ENCODE measurements at places on chromosomes 3 and 15.

DNA sequence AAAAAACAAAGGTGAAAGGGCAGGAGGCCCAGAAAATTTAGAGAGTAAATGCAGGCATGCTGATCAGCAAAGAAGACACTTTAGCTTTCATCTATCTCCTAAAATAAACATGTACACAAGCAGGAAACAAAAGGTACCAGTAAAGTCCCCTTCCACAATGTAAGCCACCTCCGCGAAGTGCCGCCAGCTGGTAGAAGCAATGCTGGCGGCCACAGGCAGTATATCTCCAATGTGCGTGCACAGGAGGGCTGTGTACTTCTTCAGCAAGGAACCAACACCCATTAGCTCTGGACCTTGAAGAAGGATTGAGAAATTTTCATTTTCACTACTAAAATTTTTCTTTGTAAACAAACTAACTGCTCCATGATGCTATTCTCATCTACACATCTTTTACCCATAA, 75.4 kb downstream of the HERC2 start:
- DNase-seq = no peak

- DNase-seq = no peak
Observed at GRCh38 chr3:171548917-171549316, 88.7 kb upstream of the TNIK start.

GRCh38 chr3:39169712-39170111, 16.3 kb upstream of the CSRNP1 start:
- DNase-seq = no peak

DNA sequence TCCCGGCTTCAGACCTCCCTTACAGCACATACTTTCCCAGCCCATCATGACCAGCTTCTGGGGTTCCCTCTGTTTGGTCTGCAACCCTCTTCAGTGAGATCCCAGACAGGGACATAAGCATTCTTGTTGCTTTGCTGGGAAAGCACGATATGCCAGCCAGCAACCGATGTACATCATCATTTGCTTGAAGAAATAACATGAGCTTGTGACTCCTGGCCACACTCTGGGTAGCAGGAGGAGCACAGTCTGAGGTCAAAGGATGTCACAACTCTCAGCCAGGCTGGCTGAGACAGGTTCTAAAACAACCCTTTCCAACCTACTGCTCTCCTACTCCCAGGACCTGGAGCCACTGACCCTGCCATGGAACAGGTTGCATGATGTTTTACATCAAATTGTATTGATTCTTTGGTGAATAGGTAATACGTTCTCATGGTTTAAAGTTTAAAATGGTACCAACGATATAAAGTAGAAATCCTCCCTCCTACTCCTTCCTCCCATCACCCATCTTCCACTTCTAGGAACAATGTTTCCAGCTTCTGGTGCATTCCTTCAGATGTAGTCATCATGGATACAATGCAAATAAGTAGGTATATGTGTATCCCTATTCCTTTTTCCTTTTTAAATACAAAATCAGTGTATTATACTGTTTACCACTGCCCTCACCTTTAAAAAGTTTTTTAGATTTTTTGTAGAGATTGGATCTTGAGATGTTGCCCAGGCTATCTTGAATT, 190.3 kb downstream of the OPA1 start:
- DNase-seq = no peak

DNA sequence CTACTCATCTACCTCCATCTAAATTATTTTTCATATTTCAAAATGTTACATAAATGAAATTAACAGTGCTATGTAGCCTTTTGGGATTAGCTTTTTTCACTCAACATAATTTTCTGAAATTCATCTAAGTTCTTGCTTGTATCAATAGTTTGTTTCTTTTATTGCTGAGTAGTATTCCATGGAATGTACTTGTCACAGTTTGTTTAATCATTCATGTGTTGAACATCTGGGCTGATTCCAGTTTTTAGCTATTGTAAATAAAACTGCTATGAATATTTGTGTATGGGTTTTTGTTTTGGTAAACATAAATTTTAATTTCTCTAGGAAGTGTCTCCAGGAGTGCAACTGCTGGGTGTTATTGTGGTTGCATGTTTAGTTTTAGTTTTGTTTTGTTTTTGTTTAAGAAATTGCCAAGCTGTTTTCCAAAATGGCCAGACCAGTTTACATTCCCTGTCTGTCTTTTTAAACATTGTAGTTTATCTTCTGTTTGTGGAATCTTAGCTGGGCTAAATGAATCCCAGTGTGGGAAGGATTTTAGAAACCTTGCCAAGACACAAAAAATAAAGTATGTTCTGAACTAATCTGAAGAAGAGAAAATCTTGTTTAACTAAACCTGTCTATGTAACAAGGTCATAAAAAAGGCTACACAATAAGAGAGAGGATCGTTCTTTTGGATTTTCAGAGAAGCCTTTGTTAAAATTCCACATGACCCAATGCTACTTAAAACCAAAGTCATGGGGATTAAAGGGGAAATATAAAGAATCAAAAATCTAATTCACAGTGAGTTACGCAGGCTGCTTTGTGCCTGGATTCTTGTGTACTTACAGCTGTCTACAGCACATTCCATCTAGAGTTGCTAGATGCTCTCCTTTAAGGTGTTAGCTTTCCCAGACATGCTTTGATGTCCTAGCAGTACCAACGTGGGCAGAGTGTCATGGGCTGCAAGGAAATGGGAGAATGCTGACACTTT, 129.2 kb upstream of the SUCLG2 start:
- no peak for DNase-seq

GRCh38 chr3:141147657-141148056, 84.0 kb upstream of the PXYLP1 start:
- DNase-seq = no peak

DNA sequence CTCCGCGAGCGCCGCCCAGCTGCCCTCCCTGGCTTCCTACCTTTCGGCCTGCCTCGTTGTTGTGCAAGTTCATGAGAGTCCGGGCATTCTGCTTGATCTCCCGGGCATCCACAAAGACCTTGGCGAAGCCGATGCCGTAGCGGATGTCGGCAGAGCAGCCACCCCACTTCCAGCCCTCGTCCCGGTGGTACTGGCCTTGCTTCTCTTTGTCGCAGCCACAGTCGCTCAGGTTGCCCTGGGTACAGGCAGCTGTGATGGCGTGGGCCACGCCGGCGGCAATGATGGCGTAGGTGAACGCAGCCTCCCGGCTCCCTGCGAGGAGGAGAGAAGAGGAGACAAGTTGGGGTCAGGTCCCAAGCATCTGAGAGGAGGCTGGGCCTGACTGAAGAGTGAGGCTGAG, 25.4 kb downstream of the WNT7A start:
- DNase-seq = no peak

GRCh38 chr3:157429708-157430107, 6.9 kb upstream of the PTX3 start:
- no peak for DNase-seq

DNA sequence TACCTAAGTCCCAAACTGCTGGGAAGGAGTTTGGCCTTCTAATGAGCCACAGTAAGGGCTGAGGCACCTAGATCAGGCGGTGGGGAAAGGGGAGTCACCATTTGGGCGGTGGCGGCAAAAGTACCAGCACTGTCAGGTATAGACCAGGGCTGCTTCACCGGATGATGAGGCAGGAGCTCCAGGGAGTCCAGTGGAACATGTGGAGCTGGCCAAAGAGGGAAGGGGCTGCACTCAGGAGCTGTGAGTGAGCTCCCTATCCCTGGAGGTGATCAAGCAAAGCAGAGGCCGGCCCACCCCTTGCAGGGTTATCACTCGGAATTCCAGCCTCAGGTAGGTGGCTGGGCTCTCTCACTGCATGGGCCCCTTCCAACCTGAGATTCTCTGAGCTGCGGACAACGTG, 108.4 kb downstream of the SEC22A start:
- no peak for DNase-seq

GRCh38 chr3:52983336-52983807, 62.5 kb downstream of the SFMBT1 start:
- peak; percentile 62 for DNase-seq

DNA sequence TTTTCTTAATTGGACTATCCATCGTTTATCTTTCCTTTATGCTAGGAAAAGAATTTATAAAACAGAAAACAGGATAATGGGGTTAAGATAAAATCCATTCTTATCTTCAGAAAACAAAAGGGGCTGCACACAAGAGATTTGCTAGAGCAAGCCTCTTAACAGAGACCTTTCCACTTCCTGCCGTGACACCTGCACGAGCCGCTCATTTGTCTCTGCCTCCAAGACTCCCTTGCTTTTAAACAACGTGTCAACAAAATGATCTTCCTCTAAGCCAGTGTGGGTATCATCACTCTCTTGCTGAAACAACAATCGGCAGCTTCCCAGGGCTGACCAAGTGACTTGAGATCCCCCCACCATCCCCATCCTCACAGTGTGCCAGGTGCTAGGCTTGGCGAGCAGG, 33.1 kb downstream of the GABRB3 start:
- no peak for DNase-seq

- no peak for DNase-seq
Observed at GRCh38 chr3:66425032-66425431, 75.8 kb downstream of the LRIG1 start.

All from stimulated activated CD4-positive, alpha-beta T cell treated with anti-CD3 and anti-CD28 coated beads, Interleukin-2, amount 100 ng/mL, for 24 hours (primary cell).